ENCODE measurements at places on chromosomes 2 and 18. TPM values are rescaled to one million over a fixed set of nuclear protein-coding genes. Genes with fewer than 3 reads are reported as not detected.

Gene HS6ST1
- 10.6 TPM for total RNA-seq

Gene SLC30A3
- total RNA-seq: 0.09 TPM

Gene PDE1A
- total RNA-seq: 34.9 TPM

Gene PID1
- 13.0 TPM for total RNA-seq

Gene NCKAP5
- 1.7 TPM for total RNA-seq

Gene MYO5B
- 0.16 TPM for total RNA-seq

Gene CCDC85A
- total RNA-seq: 0.45 TPM

Gene HAT1
- 42.0 TPM for total RNA-seq

Gene DCDC2C
- total RNA-seq: not detected

Gene EPAS1
- total RNA-seq: 41.5 TPM

Gene AOX1
- total RNA-seq: 23.6 TPM

Gene FBLN7
- total RNA-seq: 3.2 TPM

Gene GKN1
- total RNA-seq: not detected

Gene MSTN
- 0.08 TPM for total RNA-seq

Gene CFLAR
- 71.5 TPM for total RNA-seq

Data from fibroblast of the aortic adventitia (primary cell).